ENCODE measurements at places on chromosomes 1 and 21. TPM values are rescaled to one million over a fixed set of nuclear protein-coding genes. Genes with fewer than 3 reads are reported as not detected.
A peak's percentile ranks its signal among the peaks of the same experiment; 100 is the strongest.

Gene TMIGD3
- total RNA-seq = 14.6 TPM

DNA sequence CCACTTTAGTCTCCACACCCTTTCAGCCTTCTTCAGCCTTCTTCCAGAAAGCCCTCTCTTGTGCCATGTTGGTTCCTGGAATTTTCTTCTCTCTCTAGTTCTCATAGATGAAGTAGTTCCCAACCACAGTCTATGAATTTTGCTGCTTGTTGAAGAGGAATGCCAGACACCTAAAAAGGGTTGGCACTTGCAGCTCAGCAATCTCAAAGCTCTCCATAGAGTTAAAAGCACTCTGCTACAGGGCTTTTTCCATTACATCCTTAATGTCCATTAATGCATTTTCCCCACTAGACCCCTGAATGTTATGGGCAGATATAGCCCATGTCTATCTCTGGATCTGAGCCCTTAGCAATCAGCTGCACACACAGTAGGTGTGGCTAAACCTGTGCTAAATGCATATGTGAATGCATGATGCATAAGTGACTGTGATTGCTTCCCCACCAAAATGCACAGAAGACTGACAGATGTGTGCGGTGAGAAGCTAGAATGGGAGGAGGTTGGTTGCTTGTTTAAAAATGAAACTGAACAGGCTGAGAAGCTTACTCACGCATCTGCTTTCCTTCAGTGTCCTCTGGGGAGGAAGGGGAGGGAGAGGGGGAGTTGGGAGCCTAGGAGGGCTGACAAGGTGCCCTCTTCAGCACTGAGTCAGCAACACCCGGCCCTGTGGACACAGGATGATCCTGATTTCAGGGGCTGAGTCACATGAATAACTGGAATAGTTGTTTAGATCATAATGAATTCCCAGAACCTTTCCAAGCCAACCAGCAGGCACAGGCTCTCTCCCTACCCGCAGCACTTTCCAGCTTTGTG is 146.1 kb upstream of the FGGY start:
- peak; percentile 53 for DNase-seq
- no peaks in the 10 kb centered on the region for H3K27me3 ChIP-seq
- peak overlapping the region; percentile 89 for H3K27ac ChIP-seq
- H3K4me3 ChIP-seq = peak overlapping the region; percentile 44
- H3K36me3 ChIP-seq = no peaks in the 10 kb centered on the region

Gene PGBD5
- 0.59 TPM for total RNA-seq

GRCh38 chr1:60753036-60753900 is 329.1 kb upstream of the NFIA start:
- H3K4me1 ChIP-seq = no peaks in the 10 kb centered on the region
- H3K27ac ChIP-seq = no peak overlapping the region
- no peak for DNase-seq
- H3K4me3 ChIP-seq = no peak overlapping the region
- H3K36me3 ChIP-seq = no peaks in the 10 kb centered on the region
- no peaks in the 10 kb centered on the region for H3K27me3 ChIP-seq

GRCh38 chr21:42009018-42009830 is 936 bp downstream of the ZBTB21 start:
- no peaks in the 10 kb centered on the region for H3K36me3 ChIP-seq
- DNase-seq = peak; percentile 48
- H3K4me3 ChIP-seq = peak overlapping the region; percentile 77
